Left renal cortex interstitium (tissue), 4 donors: ENCODE measurements at places on chromosomes 1 and 21.

DNA sequence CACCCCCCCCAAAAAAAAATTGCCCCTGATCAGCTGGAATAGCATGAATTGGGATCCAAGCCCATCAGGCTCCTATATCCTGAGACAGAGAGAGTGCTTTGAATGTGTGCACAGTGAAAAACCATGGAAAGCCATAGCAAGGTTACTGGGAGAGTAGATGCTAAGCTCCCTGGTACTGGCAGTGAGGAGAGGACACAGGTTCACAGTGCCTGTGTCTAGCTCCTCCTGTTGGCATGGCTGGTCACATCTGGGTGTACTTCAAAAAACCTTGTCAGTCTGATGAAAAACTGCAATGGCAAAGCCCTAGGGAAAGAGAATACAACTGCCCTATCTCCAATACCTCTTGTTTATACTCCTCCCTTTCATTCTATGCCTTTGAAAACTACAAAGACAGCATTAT is 12.9 kb downstream of the COPA start:
- DNase-seq: no peak

GRCh38 chr1:70195342-70195741 is 10.0 kb downstream of the LRRC40 start:
- DNase-seq: no peak

- DNase-seq: no peak
These were observed 24.4 kb upstream of the BCAR3 start for GRCh38 chr1:93705892-93706500.

- DNase-seq: no peak
These were observed 19.9 kb upstream of the EVI5 start for GRCh38 chr1:92804721-92805201.

DNA sequence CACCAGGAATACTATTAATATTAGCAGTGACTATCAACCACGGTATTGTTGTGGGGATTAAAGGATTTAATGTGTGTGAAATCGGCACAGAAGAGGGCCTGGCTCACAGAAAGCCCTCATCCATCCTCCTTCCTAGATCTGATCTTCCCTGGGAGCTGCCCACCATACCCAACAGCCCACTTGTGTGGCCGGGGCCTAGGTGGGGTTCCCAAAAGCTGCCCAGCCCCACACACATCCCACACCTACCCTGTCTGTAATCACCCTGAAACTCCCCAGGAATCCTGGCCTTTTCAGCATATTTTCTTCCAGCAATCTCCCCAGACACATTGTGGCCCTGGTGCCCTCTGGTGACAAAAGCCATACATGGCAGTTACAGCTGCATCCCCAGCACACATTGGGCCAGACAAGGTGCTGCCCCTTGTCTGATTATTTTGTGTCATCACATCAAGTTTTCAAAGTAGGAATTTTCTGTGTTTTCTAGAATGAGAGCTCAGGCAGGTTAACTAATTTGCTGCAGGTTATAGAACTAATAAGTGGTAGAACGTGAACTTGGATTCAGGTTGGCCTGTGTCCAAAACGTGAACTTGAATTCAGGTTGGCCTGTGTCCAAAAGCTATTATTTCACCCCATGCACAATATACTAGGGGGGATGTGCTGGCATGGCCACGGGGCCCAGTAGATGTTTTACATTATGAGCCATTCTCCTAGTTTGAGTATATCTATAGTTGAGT is 5.3 kb upstream of the SLC6A9 start:
- DNase-seq: no peak

DNA sequence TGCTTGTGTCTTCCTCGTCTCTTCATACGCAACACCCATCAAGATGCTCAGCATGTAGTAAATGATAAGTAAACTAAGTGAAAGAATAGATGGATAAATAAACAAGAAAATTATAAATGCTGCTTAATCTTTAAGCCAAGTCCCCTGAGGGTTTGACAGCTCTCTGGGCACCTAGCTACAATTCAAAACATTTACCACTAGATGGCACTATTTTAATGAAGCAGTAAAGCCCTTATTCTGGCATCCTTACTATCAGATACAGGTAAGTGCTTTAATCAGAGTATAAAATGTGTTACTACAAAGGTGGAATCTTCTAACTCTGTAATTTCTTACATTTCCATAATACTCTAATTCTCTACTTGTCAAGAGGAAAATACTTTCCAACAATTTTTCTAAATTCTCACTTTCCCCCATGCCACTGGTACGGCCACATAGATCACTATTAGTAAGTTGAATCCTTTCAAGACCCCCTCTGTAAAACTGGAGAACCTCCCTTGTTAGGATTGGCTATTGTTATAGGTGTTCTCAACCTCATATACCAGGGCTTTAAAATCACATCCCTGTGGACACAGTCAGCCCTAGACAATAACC is 137.8 kb downstream of the BARHL2 start:
- DNase-seq: no peak

- DNase-seq: no peak
These were observed 5.0 kb downstream of the WNT3A start for GRCh38 chr1:228011721-228012311.

DNA sequence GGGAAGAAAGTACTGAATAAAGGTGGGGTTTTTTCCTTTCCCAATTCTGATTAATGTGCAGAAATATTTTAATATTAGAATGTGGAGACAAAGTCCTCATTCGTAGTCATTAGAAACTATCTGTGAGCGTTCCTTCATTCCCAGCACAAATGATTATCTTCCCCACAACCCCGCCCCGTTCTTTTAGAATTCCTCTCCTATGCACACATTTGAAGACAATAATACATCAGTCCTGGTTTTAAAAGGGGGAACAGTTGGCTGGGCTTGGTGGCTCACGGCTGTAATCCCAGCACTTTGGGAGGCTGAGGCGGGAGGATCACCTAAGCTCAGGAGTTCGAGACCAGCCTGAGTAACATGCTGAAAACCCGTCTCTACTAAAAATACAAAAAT is 876 bp downstream of the ALDH9A1 start:
- DNase-seq: no peak

GRCh38 chr1:61740751-61741700 is 1.3 kb upstream of the PATJ start:
- DNase-seq: no peak

- DNase-seq: no peak
These were observed 579.9 kb upstream of the B3GALT2 start for GRCh38 chr1:193766329-193766728.

DNA sequence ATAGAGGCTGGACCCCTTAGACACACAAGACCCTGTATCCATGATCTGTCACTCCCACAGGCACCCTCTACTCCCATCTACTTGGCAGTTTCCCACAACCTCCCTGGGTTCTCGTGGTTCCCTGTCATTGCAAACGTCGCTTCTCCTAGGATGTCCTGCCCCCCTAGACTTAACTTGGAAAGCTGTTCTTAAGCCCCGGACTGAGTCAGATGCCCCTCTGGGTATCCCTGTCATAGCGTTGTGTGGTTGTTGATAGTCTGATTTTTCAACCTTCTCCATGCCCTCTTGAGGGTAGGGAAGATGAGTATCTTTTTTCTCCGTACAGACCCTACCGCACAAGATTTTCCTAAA is 11.8 kb downstream of the RCC1 start:
- DNase-seq: no peak

- no peak for DNase-seq
These were observed 126.7 kb downstream of the NR5A2 start for GRCh38 chr1:200154069-200154767.

DNA sequence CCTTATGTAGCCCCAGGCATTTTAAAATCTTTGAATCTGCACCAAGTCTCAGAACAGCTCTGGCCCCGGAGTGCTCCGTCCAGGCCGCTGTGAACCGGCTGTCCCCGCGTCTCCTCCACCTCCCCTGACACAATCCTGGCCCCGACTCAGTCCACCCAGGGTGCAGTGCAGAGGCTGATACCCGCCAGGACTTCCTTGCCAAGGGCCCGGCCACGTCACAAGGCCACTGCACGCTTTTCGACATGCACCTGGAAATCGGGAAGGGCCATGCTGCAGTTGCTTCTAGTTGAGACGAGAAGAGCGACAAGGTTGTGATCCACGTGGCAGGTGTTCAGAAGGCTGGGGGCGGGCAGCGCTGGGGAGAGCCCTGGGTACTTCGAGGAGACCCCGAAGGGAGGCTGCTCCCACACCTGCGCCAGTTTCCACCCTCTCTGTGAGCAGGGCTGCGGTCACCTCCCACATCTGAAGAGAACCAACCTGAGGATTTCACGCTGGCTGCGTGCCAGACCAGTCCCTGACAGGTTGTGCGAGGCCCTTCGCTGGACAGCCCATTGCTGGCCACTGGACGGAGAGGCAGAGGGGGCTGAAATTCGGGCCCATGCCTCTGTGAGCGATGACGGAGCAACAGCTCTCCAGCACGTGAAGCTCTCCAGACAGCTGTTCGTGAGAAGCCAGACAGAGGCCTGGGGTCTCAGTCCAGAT is 6.7 kb downstream of the VWA1 start:
- no peak for DNase-seq
